ENCODE measurements at places on chromosomes 1 and 21.

GRCh38 chr1:170290991-170291390, 145.2 kb downstream of the NTMT2 start:
- no peak for DNase-seq

- DNase-seq = no peak
Measured at GRCh38 chr1:205365945-205366463, 9.3 kb upstream of the KLHDC8A start.

GRCh38 chr1:17440074-17440826, 773 bp upstream of the RCC2 start:
- DNase-seq = no peak

GRCh38 chr1:205715628-205716027, 34.4 kb downstream of the NUCKS1 start:
- no peak for DNase-seq

GRCh38 chr1:209398313-209398991, 185.1 kb upstream of the CAMK1G start:
- no peak for DNase-seq

- no peak for DNase-seq
Measured at GRCh38 chr21:43015906-43016540, 41.7 kb downstream of the PKNOX1 start.

GRCh38 chr1:94329276-94329675, 88.9 kb upstream of the ABCD3 start:
- DNase-seq = no peak

GRCh38 chr21:44702973-44703730, 6.2 kb downstream of the KRTAP10-12 start:
- no peak for DNase-seq

DNA sequence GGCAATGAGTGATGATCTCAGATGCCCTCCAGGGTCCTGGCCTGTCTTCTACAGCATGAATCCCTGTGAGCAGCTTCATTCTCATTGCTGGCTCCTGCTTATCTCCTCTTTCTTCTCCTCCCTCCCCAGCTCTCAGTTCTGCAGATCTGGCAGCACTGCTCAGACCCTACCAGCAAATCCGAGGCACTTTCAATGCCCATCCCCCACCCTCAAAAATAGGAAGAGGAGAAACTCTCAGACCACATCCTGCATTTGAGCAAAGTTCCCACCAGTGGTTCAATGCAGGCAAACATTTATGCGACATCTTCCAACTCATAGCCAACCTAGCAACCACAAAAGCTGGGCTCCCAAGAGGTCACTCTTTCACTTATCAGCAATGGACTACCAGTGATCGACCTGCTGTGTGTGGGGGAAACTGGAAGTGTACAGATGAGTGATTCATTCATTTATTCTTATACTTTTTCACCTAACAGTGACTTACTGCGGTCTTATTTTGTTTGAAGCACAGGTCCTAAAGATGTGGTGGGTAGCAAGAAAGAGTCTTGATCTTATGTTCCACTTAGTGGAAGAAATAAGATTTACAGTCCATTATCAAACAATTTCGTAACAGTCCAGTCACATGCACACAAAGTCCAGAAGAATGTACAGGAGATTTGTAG, 5.8 kb upstream of the CHI3L2 start:
- peak; percentile 43 for DNase-seq

GRCh38 chr1:116375887-116376728, 3.1 kb downstream of the ATP1A1 start:
- peak; percentile 45 for DNase-seq

DNA sequence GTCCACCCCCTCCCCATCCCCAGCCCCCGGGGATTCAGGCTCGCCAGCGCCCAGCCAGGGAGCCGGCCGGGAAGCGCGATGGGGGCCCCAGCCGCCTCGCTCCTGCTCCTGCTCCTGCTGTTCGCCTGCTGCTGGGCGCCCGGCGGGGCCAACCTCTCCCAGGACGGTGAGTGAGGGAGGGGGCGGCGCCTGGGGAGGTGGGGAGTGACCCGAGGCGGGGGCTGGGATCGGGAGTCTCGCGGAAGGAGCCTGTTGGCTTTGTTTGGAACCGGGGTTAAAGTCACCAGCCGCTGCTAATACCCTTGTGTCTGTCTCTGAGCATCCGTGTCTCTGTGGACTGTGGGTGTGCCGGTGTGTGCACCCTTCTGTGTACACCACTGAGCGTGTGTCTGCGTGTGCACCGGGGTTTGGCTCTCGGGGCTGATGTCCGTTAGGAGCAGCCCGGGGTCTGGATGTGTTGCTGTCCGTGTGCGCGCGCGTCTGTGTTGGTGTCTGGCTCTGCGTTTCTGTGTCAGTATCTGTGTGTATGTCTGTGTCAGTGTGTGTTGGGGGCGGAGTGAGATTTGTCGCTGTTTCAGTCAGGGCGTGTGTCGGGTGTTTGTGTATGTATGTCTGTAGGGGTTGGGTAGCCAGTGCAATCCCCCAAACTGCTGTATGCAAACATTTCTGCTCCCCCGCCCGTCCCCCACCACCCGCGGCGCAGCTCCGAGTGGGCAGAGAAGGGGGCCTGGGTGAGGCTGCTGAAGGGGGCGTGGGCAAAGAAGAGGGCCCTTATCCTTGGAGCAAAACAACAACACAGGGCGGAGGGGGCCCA, 480 bp downstream of the CADM3 start:
- no peak for DNase-seq

DNA sequence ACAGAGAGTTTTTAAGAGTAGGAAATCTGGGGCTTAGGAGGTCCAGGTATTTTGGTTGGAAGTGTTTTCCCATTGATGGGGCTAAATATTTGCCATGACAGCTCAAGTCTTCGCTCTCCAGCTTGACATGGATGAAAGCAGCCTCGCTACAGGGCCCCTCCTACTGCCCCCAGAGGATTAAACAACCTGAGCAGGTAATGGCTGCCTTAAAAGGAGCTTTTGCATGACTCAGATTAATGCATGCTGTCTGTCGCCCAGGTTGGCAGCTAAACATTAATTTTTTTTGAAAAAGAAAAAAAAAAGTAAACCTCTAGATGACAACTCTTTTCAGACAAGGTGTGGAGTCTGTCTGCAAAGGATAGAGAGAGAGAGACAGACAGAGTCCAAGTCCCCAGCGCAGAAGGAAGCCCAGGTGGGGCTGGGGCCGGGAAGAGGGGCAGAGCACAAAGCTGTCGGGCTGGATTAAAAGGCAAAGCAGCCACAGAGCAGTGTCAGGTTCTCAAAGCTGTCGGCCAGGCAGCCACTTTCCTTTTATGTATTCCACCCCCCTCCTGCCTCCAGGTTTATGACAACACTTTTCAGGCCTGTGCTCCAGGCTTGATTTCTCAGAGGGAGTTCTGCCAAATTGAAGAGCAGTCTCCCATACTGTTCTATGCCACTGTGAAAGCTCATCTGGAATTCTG, 127.9 kb downstream of the CLIC6 start:
- no peak for DNase-seq

GRCh38 chr1:25815208-25816111, 4.3 kb upstream of the MTFR1L start:
- no peak for DNase-seq

DNA sequence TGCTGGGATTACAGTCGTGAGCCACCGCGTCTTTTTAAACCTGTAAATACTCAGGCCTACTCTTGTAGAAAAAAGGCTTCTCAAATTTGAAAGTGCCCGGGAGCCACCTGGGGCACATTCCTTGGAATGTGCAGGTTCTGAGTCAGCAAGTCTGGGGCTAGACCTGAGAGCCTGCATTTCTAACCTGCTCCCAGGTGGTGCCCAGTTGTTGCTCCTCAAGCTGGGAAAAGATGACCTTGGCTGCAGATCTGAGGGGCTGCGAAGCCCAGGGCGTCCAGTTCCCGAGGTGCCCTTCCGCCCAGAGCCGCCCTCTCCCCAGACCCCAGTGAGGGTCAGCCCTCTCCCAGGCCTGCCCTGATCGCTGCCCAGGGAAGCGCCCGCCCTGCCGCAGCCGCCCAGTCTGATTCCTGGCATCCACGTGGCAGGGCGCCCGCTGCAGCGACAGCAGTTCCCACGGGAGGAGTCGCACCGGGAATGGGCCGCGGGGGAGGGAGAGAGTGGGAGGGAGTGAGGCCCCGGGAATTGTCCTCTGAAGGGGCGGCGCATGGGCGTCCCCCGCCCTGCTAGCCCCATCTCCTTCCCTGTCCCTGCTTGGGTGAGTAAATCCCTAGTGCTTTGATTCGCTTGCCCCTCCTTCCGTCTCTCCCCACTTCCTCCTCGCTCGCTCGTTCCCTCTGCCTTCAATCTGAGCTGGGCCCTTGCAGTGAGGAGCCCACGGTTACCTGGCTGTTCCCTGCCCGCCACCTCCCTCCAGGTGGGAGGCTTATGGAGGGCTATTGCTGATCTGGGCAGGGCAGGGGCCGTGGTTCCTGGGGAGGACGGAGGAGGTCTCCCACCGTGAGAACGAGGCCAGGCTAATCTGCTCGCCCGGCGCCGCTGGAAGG, 18.8 kb upstream of the TENT5B start:
- DNase-seq = no peak

- no peak for DNase-seq
Measured at GRCh38 chr21:32082466-32082865, 196.4 kb downstream of the MIS18A start.

GRCh38 chr1:51709951-51710350, 93.1 kb downstream of the OSBPL9 start:
- no peak for DNase-seq

DNA sequence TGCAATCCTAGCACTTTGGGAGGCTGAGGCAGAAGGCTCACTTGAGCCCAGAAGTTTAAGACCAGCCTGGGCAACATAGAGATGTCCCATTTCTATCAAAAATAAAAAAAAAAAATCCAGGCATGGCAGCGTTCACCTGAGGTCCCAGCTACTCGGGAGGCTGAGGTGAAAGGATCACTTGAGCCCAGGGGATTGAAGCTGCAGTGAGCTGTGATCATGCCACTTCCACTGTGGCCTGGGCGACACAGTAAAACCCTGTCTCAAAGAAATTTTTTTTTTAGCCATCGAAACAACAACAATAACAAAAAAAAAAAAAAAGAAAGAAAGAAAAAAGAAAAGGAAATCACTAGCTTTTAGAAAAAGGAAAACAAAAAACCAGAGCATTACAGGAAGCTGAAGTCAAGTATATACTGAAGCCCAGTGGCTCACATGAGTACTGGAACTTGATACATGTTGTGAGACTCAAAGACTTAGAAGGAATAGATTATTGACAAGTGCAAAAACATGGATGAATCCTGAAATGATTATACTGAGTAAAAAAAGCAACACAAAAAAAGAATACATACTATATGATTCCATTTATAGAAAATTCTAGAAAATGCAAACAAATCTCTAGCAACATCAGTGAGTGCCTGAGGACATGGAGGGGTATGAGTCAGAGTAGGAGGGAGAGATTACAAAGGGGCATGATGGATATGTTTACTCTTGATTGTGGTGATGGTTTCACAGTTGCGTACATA, 6.1 kb upstream of the RABGAP1L start:
- no peak for DNase-seq

GRCh38 chr1:212621043-212621948, 12.7 kb downstream of the ATF3 start:
- DNase-seq = no peak

GRCh38 chr1:74699331-74699730, 25.7 kb upstream of the ERICH3 start:
- DNase-seq = no peak

GRCh38 chr21:38352536-38353219, 95.9 kb downstream of the KCNJ15 start:
- DNase-seq = peak; percentile 37

DNA sequence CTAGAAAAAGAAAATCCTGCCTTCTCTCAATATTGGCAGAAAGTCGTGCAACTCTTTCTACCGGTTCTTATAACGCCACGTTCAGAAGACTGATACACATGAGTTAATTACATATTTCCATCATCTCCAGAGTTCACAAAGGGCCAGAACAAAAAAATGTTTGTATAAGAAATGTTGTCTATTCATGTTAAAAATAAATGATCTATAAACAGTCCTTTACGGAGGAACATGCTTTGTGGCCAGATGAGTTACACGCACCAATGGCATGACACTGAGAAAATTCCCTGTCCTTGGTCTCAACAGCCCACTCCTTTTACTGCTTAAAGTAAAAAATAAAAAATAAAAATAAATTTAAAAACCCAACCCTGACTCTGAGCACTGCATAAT, 29.5 kb downstream of the C2CD2 start:
- DNase-seq = no peak

All from activated T-cell treated with anti-CD3 and anti-CD28 coated beads for 48 hours (primary cell).